ENCODE measurements at places on chromosomes 7 and 10.

DNA sequence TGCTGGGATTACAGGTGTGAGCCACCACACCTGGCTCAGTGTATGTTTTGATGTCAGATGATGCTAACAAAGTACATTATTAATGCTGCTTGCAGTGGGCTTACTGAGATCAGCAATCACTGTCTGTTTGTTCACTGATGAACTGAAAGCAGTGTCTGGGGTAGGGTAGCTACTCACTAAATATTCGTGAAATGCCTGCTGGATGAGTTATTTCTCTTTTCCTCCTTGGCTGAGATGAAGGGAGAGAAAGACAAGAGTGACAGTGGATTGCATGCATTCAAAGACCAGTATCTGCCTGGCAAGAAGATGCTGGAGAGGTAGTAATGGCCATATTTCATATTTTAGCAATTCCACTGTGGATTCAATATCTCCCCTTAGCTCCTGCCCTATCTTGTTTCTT, 32.3 kb downstream of the FAM107B start:
- no peak for DNase-seq

- no peak for DNase-seq
Observed at GRCh38 chr7:150753826-150754603, 16.8 kb downstream of the GIMAP5 start.

DNA sequence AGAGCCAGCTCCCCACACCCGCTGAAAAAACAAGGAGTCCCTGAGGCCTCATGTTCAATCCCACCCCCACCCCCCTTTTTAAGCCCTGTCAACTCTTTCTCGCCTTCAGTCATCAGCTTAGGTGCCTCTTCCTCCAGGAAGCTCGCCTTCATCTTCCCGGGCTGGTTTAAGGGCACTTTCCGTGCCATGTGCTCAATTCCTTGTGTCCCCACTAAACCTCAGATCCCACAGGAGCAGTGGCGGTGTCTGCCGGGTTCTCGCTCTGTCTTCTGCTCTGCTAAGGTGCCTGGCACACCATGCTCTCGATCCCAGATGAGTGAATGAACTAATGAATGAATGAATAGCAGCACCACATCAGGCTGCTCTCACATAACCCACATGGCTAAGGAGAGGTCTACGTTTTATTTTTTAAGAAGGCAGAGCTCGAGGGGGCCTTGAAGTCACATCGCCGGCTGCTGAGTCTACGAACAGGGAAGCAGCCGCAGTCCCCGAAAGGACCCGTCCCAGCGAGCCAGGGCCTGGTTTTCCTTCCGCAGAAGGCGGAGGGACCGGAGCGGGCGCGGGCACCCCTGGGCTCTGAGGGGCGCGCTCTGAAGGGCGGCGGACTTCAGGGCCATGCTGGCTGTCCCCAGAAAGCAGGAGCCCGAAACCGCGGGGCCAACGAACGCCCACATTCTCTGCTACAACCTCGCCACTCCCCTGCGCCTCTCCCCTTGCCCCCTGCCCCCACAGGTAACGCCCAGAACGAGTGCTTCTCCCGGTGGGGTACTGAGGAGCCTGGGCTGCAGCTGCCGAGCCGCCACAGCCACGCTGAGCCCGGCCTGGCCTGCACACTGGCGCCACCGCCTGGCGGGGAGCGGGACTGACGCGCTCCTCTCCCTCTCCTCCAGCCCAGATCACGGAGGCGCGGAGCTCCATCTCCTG, 73.4 kb upstream of the KCNMA1 start:
- DNase-seq, result no peak

- no peak for DNase-seq
Observed at GRCh38 chr10:108166401-108166800, 1001.9 kb upstream of the SORCS1 start.

DNA sequence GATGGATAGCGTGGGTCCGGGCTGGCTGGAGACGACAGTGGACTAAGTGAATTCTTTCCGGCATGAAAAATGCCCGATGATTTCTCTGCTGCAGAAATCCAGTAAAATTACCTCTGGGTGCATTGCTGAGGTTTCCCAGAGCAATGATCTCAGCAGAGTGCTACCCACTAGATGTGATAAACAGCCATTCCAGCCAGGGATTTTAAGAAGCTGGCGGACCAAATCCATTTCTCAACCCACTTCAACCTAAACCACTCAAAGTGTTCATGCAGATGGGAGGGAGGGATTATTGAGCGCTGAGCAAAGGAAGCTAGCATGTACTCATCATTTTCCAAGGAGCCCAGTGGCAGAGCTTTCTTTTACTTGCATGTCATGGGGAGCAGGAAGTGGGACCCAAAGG, 116.7 kb downstream of the PRKCQ start:
- no peak for DNase-seq

DNA sequence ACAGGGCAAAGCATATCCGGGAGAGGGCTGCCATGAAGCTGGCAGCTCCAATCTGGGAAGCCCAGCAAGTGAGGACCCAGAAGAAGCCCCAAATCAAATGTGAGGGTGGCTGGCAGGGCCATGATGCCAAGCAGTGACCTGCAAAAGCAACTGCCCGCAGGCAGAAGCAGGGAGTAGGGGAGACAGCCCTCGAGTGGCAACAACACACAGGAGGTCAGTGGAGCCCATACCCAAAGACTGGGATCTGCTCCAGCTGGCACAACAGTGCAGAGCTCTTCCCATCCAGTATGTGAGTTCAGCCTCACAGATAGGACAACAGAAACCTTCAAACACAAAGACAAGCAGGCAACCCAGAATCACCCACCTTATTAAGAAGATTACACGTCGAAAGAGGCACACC, 45.0 kb downstream of the GRID1 start:
- no peak for DNase-seq

DNA sequence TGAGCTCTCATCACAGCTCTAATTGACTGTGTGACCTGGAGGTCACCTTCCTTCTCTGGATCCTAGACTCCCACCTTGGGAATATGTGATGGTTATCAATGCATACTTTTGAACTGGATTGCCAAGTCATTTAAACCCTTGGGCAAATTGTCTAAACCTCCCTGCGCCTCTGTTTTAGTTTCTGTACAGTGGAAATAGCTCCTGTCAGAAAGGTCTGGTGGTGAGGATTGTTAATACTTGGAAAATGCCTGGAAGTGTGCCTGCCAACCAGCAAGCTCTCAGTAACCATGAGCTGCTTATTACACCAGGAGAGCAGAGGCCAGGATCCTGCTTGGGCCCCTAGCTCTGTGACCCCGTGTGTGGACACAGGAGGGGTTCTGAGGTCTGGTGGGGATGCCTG, 108.7 kb upstream of the PPIF start:
- no peak for DNase-seq

GRCh38 chr10:14605231-14605925, 169.3 kb downstream of the FAM107B start:
- DNase-seq, result no peak

- DNase-seq, result no peak
Observed at GRCh38 chr7:30920584-30921539, 9.2 kb downstream of the AQP1 start.

DNA sequence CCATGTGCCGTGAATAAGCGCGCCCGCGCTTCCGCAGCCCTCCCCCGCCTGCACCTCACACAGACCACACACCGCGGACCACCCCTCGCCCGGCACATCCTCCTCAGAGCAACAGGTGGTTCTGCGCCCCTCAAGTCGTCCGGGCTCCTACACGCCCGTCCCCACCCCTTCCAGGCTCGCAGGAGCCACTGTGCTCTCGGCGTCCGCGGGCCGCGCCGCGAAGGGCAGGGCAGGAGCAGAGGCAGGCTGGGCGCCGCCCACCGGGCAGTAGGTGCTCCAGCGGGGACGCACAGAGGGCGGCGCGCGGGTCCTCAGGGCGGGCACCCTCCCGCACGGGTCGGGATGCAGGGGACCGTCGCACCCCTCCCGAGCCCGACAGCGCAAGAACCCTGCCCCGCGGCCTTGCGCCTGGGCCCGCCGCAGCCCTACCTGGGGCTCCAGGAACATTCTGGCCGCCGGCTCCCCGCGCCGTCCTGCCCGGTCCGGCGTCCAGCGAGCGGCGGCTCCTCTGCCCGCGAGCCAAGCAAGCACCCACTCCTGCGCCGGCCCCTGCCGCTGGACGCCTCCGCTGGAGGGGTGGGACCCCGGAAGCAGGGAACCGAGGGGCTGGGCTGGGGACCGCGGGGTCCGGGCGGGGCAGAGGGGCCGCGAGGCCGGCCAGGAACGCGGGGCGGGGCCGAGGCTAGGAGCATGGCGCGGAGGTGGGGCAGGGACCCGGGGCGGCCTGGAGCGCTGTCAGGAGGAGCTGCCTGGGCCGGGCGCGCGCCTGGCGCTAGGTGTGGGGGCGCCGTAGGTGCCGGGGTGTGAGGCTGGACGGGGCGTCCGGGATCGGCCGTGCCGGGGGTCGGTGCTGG, 37.4 kb downstream of the RASGEF1A start:
- no peak for DNase-seq

DNA sequence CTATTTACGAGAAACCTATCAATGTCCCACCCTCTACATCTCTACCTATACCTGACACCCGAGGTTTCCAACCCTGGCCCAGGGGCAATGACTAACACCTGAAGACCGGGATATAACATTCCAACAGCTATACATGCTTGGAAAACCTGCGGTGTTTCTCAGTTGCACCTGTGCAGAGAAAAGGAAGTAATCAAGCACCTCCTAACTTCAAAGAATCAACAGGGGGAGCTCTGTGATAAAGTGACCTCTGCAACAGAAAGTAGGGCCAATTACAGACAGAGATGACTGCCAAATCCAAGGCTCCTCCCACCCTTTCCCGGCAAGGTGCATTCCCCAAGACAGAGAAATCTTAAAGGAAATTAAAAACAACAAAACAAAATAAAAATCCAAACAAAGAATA, 41.3 kb downstream of the CCDC6 start:
- no peak for DNase-seq

DNA sequence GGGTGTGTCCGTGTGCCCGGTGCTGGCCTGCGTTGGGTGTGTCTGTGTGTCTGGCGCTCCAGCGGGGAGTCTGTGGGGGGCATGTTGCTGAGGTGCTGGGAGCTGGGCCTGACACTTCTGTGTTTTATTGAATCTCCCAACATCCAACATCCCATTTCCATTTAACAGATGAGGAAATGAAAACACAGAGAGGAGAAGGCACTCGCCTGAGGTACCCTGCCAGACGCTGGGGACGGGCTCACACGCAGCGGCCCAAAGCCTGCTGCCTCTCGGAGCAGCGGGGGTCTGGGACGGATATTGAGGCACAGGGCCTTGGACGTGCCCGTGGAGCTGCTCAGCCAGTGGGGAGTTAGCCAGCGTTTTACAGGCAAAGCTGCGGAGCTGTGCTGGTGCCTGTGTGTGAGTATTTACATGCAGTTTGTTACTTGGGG, 133.9 kb downstream of the DNAJB6 start:
- no peak for DNase-seq

GRCh38 chr7:69961436-69961835, 363.2 kb downstream of the AUTS2 start:
- no peak for DNase-seq

- no peak for DNase-seq
Observed at GRCh38 chr10:5450605-5451384, 38.4 kb downstream of the NET1 start.

- no peak for DNase-seq
Observed at GRCh38 chr10:21401196-21401595, 124.3 kb downstream of the SKIDA1 start.

GRCh38 chr10:54940418-54940817, 139.4 kb upstream of the PCDH15 start:
- DNase-seq, result no peak

DNA sequence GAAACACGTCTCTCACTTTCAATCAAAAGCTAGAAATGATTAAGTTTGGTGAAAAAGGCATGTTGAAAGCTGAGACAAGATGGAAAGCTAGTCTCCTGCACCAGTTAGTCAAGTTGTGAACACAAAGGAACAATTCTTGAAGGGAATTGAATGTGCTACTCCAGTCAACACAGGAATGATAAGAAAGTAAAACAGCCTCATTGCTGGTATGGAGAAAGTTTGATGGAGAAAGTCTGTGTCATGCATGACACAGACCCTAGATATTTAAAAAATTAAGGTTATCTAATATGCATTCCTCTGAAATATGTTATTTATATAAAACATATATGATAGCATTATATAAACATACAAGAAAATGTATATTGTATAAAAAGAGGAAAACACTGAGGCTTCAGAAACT, 699.4 kb upstream of the FZD8 start:
- DNase-seq, result no peak

GRCh38 chr7:88314061-88314491, 7.4 kb upstream of the STEAP4 start:
- no peak for DNase-seq

GRCh38 chr10:18185621-18186020, 45.4 kb downstream of the CACNB2 start:
- DNase-seq, result no peak

DNA sequence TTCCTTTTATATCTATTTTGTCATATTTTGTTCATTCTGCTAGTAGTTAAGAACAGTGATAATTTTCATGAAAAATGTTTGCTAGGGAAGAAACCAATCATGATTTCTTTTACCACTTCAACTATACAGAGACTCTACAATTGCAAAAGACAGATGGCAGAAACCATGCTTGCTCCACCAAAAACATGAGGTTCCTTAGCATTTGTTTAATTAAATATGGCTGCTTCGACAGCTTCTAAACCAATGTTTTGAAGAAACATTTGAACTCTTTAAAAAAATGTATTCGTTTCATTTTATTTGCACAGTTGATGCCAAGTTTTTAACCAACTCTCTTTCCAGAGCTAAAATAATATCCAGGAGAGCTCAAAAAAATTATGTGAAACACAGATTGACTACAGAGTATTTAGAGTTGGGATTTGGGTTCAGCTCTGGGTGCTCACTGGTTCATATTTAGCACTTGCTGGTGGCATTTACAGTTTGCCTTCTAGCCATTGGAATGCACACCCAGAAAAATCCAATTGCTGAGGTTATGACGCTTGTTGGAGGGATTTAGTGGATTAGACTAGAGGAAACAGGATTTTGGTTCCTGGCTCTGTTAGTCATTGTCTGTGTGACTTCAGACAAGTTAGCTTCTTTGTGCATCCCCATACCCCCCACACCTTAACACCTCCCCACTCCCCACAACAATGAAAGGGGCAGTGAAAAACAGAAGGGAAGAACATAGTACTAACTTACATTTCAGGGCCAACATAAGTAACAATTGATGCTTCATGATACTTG, 35.8 kb upstream of the SDHAF3 start:
- no peak for DNase-seq

GRCh38 chr10:18334116-18334867, 194.1 kb downstream of the CACNB2 start:
- DNase-seq, result no peak

All from NCI-H2029 treated with DMSO at 0.1 percent for 48 hours (cell line).